ENCODE measurements at places on chromosomes 11 and 22.

DNA sequence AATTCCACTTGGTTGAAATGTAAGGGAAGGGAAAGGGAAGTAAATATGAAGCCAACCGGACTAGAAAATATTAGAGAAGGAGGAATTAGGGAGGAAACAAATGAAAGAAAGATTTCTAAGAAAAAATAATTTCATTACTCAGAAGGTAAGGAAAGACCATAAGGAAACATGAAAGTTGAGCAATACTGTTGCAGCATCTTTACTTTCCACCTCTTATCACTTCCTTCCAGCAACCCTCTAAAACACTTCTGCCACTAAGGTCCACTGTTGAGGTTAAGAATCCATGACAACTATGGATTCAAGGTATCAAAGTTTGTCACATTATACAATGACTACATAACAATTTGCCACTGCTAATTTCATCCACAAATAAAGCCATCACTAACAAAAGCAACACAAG is 308.6 kb downstream of the DLG2 start:
- no peak for DNase-seq

DNA sequence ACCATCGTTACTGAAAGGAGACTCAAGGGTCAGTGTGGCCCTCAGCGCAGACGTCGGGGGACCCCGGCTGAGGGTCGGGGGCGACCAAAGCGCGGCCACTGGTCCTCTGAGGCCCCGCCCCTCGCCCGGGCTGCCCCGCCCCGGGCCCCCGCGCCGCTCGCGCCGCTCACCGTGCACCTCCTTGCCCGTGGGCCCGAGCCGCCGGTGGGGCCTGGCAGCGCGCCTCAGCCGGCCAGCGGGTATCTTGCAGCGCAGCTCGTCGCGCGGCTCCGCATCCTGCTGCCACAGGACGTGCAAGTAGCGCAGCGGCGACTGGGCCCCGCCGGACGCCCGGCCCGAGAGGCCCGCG is 419 bp downstream of the ANKRD54 start:
- no peak for DNase-seq

- DNase-seq: no peak
Measured at GRCh38 chr22:24181088-24181995, at the start of gene SUSD2. Gene SUSD2 (plus strand): TSS chr22:24181487. CDS start chr22:24181520, 33 bp downstream.

- DNase-seq: no peak
Measured at GRCh38 chr11:38460429-38460828, 1862.4 kb upstream of the RAG2 start.

DNA sequence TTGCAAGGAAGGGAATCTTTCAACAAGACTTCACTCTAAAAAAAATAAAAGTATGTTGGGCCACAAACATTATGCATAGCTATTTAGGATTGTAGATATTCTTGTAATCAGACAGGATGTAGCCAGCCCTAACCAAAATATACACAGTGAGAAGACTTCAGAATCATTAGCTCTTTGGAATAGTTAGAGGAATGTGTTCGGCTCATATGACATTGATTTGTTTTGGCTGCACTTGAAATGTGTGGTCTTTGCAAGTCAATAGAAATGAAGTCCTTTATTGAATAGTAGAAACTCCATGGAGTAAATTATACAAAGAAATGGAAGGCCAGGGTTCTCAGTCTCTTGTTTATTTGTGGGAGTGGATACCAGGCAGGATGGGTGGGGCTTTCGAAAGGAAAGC is 692.1 kb downstream of the NTM start:
- DNase-seq: no peak

- DNase-seq: peak; percentile 35
Measured at GRCh38 chr11:65355013-65355775, 643 bp downstream of the TIGD3 start.

- peak; percentile 25 for DNase-seq
Measured at GRCh38 chr11:23540101-23540561, 679.9 kb upstream of the CCDC179 start.

- no peak for DNase-seq
Measured at GRCh38 chr11:27208846-27209245, 154.2 kb downstream of the CCDC34 start.

DNA sequence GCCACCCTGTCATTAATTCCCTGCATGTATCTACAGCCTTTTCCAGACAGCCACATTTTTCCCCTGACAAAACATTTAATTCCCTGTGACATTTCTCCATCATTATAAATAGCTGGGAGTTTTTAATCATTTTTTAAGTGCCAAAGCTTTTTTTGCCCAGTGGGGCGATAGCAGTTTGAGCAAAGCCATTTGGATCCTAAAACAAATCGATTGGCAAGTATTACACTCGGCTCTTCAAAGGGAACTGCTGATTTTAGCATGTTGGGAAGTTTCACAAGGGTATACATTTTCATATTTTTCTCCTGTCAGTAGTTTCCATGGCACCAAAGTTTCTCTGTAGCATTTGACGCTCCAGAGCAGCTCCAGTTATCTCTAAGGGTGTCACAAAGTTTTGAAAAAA is 210.8 kb downstream of the HIPK3 start:
- no peak for DNase-seq

DNA sequence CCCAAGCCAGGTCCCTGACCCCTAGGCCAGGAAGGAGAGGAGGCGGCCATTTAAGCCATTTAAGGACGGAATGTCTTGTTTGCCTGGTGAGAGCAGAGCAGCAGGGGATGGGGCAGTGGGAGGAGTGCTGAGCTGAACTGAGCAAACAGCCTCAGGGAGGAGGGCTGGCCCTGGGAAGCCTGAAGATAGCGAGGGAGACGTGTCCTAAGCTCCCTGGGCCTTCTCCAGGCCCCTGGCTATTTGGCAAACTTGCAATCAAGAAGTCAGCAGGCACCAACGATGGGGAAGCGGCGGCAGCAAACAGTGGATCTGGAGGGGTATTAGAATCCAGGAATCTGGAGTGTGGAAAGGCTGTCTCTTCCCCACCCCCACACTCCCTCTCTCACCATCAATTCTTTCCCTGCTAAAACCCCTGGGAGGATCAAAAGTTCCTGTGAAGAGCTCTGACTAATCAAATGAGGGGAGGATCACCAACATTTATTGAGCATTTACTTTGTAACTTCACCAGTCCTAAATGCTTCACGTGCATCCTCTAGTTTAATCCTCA is 8.8 kb downstream of the BCL9L start:
- no peak for DNase-seq

- peak; percentile 23 for DNase-seq
Measured at GRCh38 chr11:55357560-55358184, 10.1 kb upstream of the OR4A15 start.

- no peak for DNase-seq
Measured at GRCh38 chr22:39765046-39765445, 128.5 kb downstream of the ENTHD1 start.

- peak; percentile 46 for DNase-seq
Measured at GRCh38 chr11:123301013-123301591, 106.1 kb upstream of the CLMP start.

GRCh38 chr11:101817581-101817980 is 97.2 kb upstream of the CEP126 start:
- no peak for DNase-seq

DNA sequence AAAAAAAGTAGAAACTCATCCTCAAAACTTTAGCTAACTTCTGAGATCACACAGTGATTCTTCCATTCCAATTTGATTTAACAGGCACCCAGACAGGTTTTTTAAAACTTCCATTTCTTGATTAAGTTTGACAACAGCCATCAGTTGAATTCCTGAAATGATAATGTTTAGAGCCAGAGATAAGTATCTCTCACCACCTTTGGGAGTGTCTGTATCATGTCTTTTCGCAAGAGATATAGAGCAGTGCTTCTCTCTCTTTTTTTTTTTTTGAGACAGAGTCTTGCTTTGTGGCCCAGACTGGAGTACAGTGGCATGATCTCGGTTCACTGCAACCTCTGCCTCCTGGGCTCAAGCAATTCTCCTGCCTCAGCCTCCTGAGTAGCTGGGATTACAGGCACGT is 41.7 kb upstream of the BMAL1 start:
- no peak for DNase-seq

DNA sequence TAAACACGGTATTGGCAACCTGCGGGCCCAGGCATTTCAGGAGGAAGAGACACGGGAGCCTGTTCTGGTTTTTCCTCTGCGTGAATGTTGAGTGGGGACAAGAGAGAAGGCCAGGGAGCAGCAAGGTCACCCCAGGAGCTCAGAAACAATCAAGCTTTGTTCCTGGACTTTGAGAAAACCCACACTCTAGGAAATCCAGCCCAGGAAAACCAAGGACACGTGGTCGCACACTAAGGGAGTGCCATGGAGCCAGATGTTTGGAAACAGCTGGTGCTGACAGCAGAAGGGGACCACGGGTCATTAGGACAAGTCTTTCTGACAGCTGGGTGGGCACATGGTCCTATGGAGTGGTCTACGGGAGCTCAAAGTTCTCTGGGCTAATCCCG is 44.1 kb downstream of the MYH9 start:
- no peak for DNase-seq

DNA sequence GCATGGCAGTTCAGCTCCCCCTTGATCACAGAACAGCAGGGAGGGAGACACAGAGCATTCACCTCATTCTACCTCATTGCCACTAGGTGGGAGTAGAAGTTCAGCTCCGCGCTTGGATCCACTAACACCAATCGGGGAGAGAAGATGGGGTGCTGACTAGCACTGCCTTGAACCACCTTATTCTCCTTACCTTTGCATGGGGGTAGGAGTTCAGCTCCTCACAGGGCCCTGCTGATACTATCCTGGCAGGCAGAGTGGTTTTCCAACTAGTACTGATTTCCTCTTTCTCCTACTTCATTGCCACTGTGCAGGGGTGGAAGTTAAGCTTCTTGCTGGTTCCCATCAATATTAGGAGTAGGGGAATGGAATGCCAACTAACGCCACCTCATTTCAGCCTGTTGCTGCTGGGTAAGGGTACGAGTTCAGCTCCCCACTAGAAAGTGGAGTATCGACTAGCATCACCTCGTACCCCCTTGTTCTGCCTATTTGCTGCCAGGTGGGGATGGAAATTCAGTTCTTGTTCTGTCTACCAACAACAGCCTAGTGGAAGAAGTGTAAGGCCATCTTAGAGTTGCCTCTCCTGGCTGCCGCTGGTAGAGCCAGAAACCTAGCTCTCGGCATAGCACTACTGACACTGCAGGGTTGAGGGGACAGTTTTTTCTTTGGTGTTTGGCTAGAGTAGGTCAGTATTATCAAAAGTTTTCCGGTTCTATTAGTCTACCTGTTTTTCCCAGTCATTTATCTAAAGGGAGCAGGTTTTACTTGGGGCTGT is 550.9 kb upstream of the CCDC90B start:
- peak; percentile 29 for DNase-seq

DNA sequence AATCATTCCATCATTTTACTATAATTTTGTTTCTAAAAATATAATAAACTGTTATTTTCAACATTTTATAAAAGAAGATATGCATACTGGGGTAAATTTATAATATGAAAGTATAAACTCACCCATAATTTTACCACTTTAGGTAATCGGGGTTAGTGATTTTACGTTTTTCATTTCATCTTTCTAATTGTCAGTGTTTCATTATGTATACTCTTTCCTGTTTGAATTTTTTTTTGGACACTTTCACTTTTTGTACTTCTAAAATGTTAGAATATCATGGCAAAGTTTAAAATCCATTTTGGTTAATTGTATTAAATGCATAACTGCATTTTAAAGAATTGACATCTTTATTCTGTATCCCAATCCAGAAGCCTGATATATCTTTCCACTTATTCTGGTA is 115.8 kb downstream of the METTL15 start:
- no peak for DNase-seq

DNA sequence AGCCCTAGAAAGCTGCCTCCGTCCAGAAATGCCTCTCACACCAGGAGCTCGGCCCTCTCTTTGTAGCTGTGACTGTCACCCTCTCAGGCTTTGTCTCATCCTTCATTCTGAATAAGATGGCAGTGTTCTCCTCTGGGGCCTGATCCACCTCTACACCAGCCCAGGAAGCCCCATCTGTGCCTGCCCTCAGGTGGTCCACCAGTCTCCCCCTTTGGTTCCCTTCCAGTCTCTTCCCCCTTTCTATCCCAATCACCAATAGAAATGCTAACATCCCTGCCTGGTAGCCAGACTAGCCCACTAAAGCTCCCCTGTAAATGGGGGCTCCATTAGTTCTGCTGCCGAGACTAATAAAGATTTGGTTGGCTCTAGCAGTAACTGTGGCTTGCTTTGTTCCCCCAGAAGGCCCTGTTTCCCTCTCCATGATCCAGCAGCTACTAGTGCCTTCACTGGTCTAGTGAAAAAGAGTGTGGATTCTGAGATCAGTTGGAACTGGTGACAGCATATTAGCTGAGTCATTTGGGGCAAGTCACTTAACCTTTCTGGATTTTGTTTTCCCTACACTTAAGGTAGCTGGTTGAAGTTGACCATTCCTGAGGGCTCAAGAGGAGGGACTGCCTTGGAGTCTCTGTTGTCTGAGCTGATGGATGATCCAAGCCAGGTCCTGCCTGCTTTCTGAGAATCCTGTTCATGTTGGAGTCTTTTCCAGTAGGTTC is 16.2 kb downstream of the PLEKHB1 start:
- DNase-seq: no peak

GRCh38 chr11:22203281-22203680 is 10.4 kb downstream of the ANO5 start:
- DNase-seq: no peak

- peak; percentile 10 for DNase-seq
Measured at GRCh38 chr11:122202951-122203456, 87.0 kb upstream of the BLID start.

DNA sequence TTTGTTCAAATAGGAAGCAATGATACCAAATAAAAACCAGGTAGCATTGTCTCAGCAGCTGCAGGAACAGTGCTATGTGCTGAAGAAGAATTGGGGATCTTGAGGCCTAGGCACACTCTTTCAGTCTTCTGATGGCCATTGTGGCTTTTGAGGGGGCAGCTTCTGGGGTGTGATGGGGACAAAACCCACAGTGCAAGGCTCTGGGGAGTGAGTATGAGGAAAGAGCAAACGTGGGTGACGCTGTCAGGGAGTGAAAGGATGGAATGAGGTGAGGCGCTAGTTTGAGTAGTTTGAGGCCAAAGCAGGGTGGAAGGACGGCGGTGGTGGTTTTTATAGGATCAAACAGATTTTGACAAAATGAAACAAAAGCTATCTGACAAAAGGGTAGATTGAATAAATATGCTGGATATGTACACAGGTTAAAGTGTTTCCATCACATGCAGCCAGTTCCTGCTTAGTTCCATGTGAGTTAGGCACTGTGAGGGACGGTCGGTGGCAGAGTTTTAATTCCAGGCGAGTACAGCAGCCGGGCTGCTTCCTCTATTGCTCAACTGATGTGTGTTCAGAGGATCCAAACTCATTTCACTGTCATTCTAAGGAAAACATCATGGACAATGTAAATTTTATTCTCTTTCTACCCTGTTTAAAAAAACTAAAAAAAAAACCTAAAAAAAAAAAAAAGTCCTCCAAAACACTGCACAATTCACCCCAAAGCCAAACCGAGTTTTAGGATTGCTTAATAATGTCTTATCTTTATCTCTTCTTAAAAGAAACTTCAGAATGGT is 18.9 kb downstream of the ADAMTS15 start:
- DNase-seq: no peak

GRCh38 chr11:67408437-67409200 is 4.7 kb downstream of the TBC1D10C start:
- peak; percentile 60 for DNase-seq

- DNase-seq: no peak
Measured at GRCh38 chr11:131889760-131890581, 519.6 kb downstream of the NTM start.

DNA sequence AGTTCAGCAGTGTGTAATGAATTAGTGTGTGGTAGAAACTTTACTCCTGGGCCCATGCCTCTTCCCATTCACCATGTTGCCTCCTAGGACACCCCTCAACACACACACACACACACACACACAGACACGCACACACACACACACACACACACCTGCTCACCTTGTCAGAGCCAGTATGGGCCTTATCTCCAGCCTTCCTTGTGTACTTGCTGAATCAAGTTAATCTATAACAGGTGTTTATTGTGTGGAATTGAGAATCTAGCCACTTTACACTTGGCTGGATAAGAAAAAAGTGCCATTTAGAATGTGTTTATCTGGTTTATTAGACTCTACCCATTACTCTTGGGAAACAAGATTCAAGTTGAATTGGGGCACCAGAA is 14.5 kb upstream of the ZDHHC13 start:
- no peak for DNase-seq
